ENCODE measurements at places on chromosomes 13 and 19.

GRCh38 chr19:39846678-39847486, 703 bp upstream of the FBL start:
- DNase-seq: no peak

DNA sequence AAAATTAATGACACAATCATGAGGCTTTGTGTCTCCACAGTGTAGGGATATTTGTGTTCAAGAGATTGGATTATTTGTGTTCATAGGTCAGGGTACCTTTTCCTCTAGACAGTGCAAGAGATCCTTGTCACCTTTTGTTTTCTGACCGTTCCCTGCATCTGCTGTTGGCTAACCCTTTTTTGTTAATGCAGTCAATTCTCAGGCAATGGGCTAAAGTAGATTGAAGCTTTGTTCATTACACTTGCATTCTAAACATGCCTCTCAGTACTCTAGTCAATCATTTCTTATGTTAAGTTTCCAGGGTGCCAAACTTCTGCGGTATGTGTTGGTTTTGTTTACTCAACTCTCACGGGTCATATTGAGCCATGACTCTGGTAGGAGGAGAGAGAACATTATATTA, 1.8 kb upstream of the MED4 start:
- no peak for DNase-seq

DNA sequence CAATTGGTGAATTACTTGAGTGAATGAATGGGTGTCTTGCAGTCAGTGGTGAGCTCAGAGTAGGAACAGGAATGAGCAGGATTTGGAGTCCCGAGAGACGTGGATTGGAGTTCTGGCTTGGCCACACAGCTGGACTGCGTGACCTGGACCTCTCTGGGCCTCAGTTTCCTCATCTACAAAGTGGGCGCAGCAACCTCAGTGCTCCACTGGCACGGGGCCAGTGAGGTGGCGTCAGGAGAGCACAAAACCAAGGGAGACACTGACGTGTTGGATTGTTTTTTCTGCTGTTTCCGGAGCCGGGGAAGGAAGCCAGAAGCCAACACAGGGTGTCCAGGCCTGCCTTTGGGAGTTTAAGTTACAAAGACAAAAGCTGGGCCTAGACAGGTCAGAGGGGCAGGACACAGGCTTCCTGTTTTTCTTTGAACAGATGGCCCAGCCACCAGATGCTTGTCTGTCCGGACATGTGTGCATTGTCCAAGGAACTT, 6.5 kb upstream of the DOCK6 start:
- DNase-seq: no peak

GRCh38 chr13:38933786-38934185, 56.8 kb downstream of the STOML3 start:
- DNase-seq: no peak

- DNase-seq: no peak
Measured at GRCh38 chr19:31963746-31964145, 381.7 kb upstream of the ZNF507 start.

DNA sequence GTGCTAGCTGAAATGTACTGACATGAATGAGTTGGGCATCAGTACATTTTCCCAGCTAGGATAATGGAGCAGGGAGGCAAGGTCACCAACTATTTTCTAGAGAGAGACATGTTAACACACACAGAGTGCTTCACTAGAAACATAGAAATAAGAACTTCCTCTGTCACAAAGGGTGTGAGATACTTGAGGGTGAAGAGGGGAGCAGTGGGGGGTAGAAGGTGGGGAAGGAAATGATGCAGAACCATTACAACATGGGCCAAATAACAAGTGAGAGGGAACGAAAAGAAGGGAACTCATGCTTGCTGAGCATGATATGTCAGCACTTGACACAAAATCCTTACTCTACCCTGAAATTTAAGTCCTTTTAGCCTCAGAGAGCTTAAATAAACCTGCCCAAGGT, 87.8 kb upstream of the RFC3 start:
- DNase-seq: no peak

DNA sequence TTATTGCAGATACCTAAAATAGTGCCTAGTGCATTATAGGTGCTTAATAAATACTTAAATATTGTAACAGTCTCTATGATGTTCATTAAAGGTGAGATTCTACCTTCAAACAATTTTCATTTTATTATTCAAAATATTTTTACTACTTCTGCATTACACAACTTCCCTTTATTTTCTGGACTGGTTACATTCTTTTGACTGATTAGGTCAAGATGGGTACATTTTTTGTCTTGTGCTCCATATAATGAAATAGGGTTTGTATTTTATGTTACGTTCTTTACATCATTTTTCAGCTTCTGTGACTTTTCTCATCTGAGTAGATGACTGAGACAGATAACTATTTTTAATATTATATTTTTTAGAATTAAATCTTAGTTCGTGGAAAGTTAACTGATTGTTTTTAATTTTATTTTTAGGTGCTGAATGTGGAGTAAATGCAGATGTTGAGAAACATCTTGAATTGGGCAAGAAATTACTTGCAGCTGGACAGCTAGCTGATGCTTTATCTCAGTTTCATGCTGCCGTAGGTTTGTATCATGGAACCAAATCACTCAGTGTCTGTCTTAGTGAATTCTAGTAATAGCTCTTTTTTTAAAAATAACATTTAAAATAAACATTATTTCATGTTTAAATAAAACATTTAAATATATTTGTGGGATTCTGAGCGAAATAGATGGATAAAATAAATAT, 32.0 kb downstream of the DNAJC3 start:
- no peak for DNase-seq

GRCh38 chr13:61029064-61029463, 386.6 kb downstream of the PCDH20 start:
- DNase-seq: no peak

- DNase-seq: no peak
Measured at GRCh38 chr13:51043310-51043709, 67.8 kb downstream of the C13orf42 start.

DNA sequence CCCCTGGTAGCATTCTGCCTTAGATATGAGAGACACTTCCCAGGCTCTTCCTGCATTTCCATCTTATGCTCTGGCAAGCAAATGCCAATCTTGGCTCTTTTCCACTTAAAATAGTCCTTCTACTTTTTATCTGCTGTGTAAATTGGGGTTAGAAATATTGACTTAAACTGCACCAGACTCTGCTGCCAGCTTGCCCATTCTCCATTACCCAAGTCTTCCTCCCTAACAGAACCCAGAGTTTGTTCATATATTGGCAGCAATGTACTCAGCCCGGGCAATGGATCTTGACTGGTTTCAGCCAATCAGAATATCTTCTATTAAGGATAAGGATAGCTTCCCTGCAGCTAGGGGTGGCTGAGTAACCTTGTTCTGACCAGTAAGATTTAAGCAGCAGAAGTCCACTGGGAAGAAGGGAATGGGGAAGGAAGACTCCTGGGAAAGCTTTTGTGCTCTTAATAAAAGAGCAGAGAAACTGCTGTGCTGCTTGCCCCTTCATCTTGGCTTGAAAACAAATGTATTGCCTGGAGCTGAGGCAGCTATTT, 177.1 kb downstream of the KCNRG start:
- DNase-seq: no peak

DNA sequence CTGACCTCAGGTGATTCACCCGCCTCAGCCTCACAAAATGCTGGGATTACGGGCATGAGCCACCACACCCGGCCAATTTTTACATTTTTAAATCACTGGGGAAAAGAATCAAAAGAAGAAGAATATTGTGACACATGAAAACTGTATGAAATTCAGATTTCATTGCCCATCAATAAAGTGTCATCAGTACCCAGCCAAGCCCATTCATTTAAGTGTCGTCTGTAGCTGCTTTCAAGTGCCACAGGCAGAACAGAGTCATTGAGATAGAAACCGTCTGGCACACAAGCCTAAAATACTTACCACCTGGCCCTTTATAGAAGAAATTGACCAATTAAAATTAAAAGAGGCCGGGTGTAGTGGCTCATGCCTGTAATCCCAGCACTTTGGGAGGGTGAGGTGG, 15.3 kb downstream of the COLGALT1 start:
- no peak for DNase-seq

DNA sequence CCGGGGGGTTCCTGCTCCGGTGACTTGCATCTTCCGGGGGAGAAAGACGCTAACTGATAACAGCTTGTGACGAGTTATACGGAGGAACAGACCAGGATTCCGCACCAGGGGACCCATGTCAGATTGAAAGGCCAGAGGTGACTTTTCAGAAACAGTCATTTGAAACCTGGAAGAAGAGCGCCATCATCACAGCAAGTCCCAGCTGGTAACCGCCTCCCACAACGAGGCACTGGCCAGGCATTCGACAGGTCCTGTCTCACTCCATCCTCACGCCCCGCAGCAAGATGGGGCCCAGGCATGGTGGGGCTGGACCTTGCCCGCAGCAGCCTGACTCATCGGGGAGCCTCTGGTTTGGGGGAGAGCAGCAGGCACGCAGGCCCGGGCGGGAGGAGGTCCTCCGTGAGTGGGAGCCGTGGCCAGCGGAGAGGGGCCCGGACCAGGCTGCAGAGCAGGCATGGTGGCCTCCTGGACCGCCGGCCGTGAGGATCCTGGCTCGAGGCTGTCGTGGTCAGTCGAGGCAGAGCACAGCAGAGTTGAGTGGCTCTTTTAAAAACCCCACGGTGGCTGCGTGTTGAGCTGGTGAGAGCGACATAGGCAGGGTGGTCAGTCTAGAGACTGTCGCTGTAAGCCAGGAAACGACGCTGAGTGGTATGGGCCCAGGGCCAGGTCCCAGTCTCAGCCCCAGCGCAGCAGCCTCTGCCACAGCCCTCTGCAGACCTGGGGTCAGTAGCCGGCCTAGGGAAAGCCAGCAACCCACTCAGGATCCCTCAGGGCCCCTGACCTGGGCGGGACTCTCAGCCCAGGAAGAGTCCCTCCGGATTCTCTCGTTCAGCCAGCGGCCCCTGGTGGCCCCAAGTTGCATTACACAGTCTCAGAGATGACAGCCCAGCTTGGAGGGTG, 94.9 kb upstream of the MCF2L start:
- no peak for DNase-seq

DNA sequence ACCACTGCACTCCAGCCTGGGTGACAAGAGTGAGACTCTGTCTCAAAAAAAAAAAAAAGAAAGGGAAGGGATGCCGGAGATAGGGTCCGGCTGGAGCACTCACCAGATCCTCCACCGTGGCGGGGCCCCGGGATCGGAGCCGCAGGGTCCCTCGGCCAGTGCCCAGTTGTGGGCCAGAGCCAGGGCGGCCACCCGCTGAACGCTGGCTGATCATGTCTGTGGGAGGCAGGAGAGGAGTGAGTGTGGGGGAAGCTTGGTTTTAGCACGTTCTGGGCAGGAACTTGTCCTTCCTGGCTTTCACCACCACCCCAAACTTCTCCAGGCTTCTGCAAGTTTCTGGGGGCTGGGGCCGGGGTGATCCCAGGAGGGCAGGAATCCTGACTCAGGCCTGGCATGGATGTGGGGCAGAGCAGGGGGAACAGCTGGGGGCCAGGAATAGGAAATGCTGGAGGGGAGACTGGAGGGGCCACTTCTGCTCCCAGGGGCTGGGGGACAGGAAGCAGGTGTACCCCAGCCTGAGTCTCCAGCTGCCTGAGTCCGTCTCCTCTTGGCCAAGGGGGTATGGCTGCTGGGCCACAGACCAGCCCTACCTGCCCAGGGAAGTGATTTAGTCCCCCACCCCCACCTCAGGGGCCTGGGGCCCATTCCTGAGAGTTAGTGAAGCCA, 4.3 kb upstream of the PTGER1 start:
- DNase-seq: no peak

GRCh38 chr13:41199079-41199478, 4.7 kb upstream of the KBTBD7 start:
- DNase-seq: no peak

- peak; percentile 73 for DNase-seq
Measured at GRCh38 chr19:16070366-16070990, 5.8 kb upstream of the TPM4 start.

DNA sequence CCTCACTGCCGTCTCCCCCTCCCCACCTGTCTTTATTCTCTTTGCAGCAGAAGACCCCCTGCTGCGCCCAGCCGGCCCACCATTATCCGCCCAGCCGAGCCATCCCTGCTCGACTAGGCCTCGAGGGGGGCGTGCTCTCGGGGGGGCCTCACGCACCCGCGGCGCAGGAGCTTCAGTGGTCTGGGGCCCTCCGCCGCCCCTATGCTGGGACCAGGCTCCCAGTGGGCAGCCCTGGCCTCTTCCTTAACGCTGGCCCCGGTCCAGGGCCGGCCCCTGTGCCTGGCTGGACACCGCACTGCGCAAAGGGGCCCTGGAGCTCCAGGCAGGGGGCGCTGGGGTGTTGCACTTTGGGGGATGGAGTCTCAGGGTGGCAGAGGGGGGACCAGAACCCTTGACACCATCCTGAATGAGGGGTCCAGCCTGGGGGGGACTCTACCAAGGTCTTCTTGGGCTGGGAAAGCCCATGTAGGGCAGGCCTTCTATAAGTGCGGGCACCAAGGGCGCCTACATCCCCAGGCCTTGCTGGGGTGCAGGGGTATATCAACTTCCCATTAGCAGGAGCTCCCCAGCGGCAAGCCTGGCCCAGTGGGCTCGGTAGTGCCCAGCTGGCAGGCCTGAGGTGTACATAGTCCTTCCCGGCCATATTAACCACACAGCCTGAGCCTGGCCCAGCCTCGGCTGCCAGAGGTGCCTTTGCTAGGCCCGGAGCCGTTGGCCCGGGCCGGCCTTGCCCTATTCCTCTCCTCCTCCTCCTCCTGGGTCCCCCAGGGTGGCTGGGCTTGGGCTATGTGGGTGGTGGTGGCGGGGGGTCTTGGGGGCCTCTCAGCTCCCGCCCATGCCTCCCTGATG, 4.9 kb downstream of the TMED1 start:
- DNase-seq: no peak
